Lung (tissue), 17 donors: ENCODE measurements at places on chromosomes 7 and 10. TPM values are rescaled to one million over a fixed set of nuclear protein-coding genes. Genes with fewer than 3 reads are reported as not detected.

Gene SEMA3C
- total RNA-seq: 87.2 TPM

GRCh38 chr10:129845111-129845753 is 118.8 kb downstream of the EBF3 start:
- no peak for DNase-seq
- peaks cover 4% of the 10 kb centered on the region for H3K27me3 ChIP-seq
- no peaks in the 10 kb centered on the region for H3K4me1 ChIP-seq
- no peak overlapping the region for H3K4me3 ChIP-seq
- H3K36me3 ChIP-seq: no peaks in the 10 kb centered on the region

DNA sequence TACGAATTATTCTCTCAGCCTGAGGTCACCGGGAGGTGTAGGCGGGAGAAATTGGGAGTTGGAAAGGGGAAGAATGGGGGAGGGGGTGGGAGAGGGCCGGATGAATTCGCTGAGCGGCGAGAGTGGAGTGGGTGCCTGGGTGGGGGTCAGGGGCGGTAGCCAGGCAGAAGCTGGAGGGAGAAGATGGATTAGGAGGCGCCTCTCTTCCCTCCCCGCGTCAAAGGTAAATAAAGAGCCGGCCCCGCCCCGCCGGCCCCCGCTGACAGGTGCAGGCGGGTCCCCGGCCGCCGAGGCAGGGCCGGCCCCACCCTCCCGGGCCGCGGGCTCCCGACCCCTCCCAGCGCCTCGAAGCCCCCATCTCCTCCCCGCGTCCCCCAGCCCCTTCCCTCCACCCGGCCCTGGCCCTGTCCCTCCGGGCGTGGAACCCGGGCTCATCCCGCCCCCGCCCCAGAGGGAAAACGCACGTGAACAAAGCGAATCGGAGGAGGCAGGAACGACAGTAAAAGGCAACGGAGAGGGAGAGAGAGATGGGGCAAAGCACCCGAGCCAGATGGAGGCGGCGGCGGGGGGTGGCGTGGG is 872 bp downstream of the FAM131B start:
- DNase-seq: no peak
- no peak overlapping the region for H3K4me3 ChIP-seq
- H3K27me3 ChIP-seq: no peaks in the 10 kb centered on the region
- H3K36me3 ChIP-seq: no peaks in the 10 kb centered on the region

DNA sequence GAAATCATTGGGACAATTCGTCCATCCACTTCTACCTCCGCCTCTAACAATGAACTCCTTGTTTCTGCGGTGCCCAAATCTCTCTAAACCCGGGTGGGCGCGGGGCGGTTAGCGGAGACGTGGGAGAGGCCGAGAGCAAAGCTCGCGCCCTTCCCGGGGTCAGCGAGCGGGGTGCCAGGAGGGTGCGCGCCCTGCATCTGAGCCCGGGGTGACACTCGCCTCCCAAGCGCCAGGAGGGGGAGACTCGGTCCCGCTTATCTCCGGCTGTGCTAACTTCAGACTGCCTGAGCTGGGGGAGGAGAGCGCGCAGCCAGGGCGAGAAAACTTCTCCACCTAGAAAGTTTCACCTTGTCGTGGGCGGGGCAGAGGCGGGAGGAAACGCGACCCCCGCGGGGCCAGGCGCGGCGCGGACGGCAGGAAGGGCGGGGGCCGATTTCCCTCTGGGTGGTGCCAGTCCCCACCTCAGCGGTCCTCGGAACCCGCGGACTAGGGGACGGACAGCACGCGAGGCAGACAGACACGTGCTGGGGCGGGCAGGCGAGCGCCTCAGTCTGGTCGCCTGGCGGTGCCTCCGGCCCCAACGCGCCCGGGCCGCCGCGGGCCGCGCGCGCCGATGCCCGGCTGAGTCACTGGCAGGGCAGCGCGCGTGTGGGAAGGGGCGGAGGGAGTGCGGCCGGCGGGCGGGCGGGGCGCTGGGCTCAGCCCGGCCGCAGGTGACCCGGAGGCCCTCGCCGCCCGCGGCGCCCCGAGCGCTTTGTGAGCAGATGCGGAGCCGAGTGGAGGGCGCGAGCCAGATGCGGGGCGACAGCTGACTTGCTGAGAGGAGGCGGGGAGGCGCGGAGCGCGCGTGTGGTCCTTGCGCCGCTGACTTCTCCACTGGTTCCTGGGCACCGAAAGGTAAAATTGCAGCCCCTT is at the start of gene MET:
Gene MET, plus strand, starts transcription at position 516 of the 915 bp plus-strand sequence. CDS start 26,889 bp downstream, outside the sequence.
- H3K4me3 ChIP-seq: peak within 1 kb of the TSS; percentile 58
- peak; percentile 83 for DNase-seq
- H3K27ac ChIP-seq: peak within 1 kb of the TSS; percentile 88
- H3K4me1 ChIP-seq: peaks cover 4% of the 10 kb centered on the region
- no peaks in the 10 kb centered on the region for H3K36me3 ChIP-seq

GRCh38 chr7:156073366-156074052 is 261.2 kb upstream of the SHH start:
- H3K27ac ChIP-seq: no peak overlapping the region
- no peak for DNase-seq
- no peaks in the 10 kb centered on the region for H3K4me1 ChIP-seq
- H3K36me3 ChIP-seq: no peaks in the 10 kb centered on the region
